Forelimb muscle (tissue), 1 donor: ENCODE measurements at places on chromosomes 3 and 15.

DNA sequence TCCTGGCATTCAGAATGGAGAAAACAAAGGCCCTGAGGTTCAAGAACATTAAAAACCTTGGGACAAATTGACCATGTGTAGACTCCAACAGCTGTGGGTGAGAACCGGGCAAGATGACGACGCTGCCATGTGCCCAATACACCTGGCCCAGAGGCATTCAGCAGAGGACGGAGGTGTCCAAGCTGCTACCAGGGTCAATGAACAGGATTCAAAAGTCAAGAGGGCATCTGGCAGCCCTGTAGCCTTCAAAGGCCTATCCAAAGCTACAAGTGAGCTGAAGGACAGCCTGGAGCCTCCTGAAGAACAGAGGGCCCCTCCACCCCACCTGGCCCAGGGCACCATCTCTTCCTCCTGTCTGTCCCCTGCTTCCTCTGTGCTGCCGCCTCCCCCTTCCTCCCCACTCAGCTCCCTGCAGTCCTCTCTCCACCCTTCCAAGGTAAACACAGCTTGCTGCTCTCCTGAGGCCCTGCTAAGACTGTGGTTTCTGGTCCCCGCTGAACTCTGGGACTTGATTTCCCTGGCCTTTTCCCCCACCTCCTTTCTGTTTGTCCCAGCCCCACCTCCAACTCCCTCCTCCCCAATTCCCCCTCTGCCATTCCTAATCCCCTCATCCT, 57.5 kb downstream of the HMCES start:
- DNase-seq, result no peak

GRCh38 chr3:11724615-11725339, 81.1 kb upstream of the VGLL4 start:
- no peak for DNase-seq

DNA sequence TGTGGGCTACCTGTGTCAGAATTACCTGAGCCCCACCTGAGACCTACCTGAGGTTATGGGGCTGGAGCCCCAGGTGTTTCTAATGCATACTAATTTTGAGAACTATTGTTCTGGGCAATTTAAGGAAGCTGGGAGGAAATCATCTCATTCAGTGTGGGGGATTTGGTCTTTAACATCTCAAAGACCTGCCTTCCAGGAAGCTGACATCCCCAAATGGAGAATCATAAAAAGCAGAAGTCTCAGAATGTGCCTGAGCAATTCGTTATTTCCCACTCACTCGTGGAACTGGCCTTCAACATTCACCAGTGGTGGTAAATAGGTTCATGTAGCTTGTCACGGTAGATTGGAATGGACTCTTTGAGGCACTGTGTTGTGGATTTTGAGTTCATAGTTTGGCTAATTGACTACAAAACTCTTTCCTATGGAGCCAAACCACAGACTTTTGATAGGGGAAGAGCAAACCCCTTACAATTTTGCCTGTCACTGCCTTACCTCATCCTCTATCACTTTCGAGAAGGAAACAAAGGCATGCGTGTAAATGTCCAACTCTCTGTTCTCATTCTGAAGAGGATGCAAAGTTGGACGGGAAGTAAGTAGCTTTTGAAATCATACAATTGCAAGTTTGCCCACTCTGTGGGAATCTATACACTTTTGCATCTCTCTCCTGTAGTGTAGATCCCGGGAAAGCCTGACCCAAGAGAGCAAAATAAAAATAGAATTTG, 521.0 kb upstream of the MDFIC2 start:
- no peak for DNase-seq

DNA sequence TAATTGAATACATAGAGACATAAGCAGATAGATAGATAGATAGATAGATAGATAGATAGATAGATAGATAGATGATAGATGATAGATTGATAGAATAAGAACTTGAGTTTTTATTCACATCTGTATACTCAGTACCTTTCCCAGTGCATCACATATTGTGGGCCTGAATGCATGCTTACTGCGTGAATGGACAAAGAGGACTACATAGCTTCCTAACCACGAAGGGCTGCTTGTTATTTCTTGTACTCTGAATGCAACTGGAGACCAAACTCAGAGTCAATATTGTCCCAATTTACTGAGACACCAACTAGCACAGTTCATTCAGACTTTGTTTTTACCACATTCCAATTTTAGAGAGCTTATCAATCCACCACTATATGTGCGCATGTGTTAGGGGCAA, 422.9 kb upstream of the GRM7 start:
- no peak for DNase-seq
